ENCODE measurements at places on chromosomes 3 and 15. TPM values are rescaled to one million over a fixed set of nuclear protein-coding genes. Genes with fewer than 3 reads are reported as not detected.

DNA sequence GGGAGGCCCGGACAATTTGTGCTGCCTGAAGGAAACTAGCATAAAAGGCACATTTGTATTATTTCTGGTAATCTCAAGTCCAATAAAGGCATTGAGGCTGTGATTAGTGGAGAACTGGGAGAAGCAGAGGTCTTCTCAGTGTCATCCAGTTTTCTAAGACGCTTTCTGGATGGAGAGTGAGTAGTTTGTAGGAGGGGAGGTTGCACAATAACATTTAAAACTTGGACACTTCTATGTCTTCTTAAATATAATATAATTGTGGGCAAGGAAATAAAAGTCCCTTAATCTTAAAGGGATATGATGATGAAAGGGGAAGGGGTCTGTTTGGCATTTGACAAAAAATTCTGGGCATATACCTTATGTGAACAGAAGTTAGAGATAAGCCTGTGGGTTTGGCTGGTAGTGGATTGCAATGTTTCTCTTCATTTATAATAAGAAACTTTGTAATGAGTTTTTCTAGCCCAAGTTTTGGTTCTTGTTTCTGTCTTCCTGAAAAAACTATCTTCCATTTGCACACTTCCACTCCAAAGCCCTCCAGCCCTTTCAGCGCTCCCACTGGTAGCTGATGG, 291.6 kb upstream of the TGFBR2 start:
- H3K4me3 ChIP-seq = no peak overlapping the region
- no peaks in the 10 kb centered on the region for H3K36me3 ChIP-seq
- no peaks in the 10 kb centered on the region for H3K27me3 ChIP-seq
- no peak overlapping the region for H3K27ac ChIP-seq
- H3K4me1 ChIP-seq = no peaks in the 10 kb centered on the region

The SRP14 gene
- total RNA-seq = 148 TPM

DNA sequence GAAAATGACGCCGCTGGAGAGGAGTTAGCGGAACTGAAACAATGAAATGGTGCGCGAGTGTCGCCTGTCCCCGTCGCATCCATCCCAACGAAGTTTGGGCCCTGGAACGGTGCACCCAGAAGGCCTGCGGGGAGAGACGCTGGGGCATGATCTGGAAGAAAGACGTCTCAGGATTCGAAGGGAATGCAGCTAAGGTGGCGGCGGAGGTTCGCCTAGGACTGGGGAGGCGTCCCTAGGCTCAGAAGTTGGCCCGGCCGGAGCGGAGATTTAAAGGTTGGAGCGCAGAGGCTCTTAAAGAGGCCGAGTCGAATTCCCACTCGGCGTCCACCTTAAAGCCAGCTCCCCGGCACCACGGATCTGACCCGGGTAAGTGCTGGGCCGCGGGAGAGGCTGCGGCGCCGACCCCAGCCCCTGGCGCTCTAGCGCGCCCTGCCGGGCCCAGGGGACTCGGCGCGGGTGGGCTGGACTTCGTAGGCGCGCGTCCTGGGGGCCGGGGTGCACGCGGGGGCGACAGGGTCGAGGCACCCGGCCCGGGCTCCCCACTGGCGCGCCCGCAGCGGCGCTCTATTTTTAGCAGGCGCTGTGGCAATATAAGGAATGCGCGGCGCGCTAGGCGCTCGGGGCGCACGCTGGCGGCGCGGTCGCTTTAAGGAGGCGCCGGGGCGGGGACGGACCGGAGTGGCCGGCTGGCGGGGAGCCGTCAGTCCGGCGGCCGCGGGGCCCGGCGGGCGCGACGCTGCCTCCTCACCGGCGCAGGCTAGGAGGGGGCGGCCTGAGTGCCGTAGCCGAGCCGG, at the start of gene MRAS:
Gene MRAS, plus strand, starts transcription at position 620 of the 794 bp plus-strand sequence. CDS start 24,305 bp downstream, outside the sequence.
- H3K27ac ChIP-seq = peak within 1 kb of the TSS; percentile 89
- peaks cover 6% of the 10 kb centered on the region for H3K27me3 ChIP-seq

The ZNF502 gene
- 8.4 TPM for total RNA-seq

The CYP19A1 gene
- total RNA-seq = 2.0 TPM

GRCh38 chr3:105791131-105791530, 77.7 kb downstream of the CBLB start:
- H3K27me3 ChIP-seq = no peaks in the 10 kb centered on the region
- peaks cover 2% of the 10 kb centered on the region for H3K36me3 ChIP-seq
- DNase-seq = peak; percentile 90
- H3K4me1 ChIP-seq = peaks cover 12% of the 10 kb centered on the region

GRCh38 chr3:51099794-51100535, 285.1 kb upstream of the MANF start:
- H3K36me3 ChIP-seq = no peaks in the 10 kb centered on the region
- no peaks in the 10 kb centered on the region for H3K27me3 ChIP-seq
- no peaks in the 10 kb centered on the region for H3K4me1 ChIP-seq
- no peak overlapping the region for H3K4me3 ChIP-seq

The CTXND1 gene
- total RNA-seq = 0.44 TPM

The PRTG gene
- 5.7 TPM for total RNA-seq

The FBN1 gene
- 392 TPM for total RNA-seq

All from muscle of leg (tissue), 16 donors.